ENCODE measurements at places on chromosomes 2 and 18.

GRCh38 chr2:127449414-127449813, 31.2 kb downstream of the PROC start:
- no peak for DNase-seq

- no peak for DNase-seq
Observed at GRCh38 chr2:191748528-191749180, 70.7 kb downstream of the NABP1 start.

- DNase-seq = no peak
Observed at GRCh38 chr2:74201596-74201995, 3.2 kb downstream of the MTHFD2 start.

DNA sequence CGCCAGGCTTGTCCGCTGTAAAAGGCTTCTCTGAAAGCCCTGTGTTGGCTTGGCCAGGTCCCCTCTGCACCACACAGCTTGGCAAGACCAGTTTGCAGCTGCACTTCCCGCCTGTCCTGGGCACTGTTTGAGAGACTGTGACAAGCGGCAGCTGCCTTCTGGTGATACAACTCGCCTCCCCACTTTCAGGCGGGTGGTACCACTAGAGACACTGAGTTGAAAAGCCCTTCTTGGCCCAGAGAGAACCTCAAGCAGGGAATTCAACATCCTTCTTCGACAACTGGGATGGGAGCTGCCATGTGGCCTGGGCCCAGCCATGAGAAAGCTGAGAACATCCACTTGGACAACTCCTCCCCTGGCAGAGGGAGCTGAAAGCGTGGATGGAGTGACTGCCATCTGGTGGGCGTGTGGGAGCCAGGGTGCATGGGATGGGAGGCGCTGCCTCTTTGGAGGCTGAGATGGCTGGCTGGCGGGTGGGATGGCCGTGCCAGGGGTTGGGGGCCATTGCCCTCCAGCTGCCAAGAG, 125.5 kb upstream of the REV1 start:
- DNase-seq = no peak

DNA sequence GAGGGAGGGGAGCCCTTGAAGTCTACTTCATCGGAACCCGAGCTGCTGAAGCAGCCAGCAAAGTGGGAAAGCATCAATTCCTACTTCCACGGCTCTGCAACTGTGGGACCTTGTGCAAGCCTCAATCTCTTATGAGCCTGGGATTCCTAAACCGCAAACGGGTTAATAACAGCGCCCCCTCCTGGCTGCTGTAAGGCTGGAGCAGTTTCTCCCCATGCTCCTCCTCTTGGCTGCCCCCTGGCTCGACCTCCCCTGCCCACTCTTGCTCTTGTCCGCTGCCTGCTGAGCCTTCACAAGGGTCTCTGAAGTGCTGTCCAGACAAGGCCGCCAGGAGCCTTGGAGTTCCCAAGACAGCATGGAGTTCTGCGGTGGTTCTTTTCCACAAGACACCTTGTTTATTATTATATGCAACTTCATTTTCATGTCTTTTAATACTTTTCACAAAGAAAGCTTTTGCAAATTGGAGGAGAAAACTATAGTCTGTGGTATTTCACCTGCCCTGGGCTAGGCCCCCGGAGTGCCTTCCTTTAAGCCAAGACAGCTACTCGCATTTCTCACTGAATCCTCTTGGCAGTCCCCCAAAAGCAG, 157.2 kb downstream of the DDX1 start:
- no peak for DNase-seq

DNA sequence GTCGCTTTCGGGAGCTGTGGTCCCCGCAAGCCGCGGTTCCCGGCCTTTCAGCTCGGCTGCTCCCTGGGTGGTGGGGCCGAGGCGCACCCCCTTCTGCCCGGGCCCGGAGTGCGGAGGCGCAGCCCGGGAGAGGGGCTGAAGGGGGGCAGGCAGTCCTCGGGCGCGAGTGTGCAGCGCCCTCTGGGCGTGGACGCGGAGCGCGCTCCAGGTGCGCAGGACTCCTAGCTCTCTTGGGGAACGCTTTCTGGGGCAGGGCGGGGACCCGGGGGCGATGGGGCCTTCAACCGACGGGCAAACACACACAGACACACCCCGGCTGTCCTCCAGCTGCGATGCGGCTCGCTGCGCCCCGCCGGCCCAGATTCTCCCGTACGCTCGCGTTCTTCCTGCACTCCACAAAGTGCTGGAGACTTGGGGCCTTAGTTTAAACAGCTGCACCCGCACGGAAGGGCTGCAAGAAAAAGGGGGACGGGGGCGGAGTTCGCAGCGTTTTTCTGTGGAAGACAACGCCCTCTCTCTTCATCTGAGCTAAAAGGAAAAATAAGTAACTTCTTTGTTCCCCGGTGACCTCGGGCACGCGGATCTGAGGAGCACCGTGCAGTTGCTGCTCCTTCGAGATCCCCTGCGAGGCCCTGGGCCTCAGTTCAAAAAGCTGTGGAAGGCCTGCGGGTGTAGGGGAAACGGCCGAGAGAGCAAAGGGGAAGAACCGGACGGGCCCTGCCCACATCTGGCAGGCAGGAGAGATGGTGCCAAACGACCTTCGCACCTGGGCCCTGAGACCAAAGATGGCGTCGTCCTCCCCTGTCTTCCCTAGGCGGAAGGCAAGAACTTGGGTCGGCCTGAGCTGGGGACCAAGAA, 593 bp upstream of the SDC1 start:
- peak; percentile 48 for DNase-seq

DNA sequence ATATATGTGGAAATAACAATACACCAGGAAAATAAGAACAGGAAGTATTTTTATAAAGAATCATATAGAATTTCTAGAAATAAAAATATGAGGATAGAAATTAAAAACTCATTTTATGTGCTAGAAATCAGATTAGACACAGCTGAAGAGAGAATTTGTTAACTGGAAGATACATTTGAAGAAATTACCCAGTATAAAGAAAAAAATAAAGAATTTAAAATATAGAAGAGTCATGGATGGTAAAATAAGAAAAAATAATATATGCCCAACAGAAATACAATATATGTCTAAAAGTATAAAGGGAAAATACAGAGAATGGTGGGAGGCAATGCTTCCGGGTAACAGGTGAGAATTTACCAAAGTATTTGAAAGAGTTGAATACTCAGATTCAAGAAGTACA, 539.9 kb downstream of the NR4A2 start:
- no peak for DNase-seq

GRCh38 chr18:31652877-31653276, 31.5 kb downstream of the B4GALT6 start:
- DNase-seq = no peak

DNA sequence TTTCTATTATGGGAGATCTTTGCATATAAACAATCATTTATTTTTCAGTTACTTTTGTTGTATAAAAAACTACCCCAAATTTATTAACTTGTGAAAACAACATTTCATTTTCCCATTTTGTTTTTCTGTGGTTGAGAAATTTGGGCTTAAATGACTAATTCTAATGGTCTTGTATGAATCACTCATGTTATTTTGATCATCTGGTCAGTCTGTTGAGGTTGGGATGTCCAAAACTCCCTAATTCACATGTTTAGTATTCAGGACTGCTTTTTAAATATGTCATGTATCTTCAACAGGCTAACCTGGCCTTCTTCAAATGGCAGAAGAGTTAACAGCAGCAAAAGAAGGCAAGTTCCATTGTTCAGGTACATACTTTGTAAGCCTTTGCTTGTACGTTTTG, 788.1 kb downstream of the TRIB2 start:
- DNase-seq = no peak

DNA sequence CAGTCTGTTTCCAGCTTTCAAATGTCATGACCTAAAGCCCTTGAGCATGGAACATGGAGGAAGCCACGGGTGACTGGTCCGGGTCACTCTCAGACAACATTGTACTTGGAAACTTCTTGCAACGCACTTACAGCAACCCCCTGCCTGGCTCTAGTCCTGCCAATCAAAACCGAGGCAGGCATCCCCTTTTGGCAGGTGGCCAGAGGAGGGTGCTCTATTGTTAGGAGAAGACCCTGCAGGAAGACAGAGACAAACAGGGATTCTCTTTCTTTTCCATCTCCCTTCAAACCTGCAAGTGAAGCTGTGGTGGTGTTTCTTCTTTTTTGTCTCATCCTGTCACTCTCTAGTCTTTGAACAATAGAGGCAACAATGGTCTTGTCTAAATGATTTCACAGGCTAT, 667.2 kb downstream of the ZEB2 start:
- DNase-seq = no peak

GRCh38 chr2:181289698-181290097, 167.5 kb upstream of the ITGA4 start:
- no peak for DNase-seq

DNA sequence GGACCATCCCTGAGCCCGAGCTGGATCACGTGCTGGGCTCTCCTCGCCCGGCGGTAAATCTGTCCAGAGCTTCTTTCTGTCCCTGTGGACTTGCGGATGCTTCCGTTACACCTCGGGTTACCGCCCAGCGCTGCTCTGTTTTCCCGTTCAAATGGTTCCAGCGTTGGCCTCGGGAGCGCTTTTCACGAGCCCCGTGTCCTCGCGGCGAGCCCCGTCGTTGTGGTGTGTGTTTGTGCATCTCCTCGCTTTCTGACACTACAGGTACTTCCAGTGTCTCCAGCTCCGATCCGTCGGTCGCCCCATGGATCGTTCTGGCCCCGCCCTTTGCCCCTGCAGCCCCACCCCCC, 77.4 kb downstream of the RTP5 start:
- no peak for DNase-seq

- no peak for DNase-seq
Observed at GRCh38 chr2:99918389-99918788, 224.0 kb downstream of the AFF3 start.

- DNase-seq = no peak
Observed at GRCh38 chr2:108940156-108940555, 48.9 kb downstream of the EDAR start.

GRCh38 chr18:45557779-45558178, 57.5 kb upstream of the SLC14A2 start:
- DNase-seq = no peak

DNA sequence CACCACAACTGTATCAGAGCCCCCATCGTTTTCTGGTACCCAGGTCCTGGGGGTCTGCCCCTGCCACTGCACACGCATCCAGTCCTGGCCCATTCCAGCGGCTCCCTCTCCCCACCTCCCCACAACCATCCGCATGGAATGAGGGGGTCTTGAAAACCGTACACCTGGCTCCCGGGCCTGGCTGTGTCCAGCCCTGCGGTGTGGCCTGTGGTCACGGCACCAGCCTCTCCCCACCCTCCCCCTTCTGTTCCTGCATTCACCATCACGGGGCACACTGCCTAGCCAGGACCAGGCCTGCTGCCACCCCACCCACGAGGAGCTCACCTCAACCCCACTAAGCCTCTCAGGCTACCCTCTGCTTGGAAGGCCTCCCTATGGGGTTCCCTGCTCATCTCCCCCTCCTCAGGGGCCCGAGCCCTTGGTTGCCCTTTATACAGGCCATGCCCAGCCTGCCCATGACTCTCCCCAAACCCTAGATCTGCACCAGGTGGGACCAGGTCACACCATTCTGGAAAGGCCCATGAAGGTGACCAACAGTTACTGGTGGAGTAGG, 11.4 kb downstream of the GPR35 start:
- no peak for DNase-seq

DNA sequence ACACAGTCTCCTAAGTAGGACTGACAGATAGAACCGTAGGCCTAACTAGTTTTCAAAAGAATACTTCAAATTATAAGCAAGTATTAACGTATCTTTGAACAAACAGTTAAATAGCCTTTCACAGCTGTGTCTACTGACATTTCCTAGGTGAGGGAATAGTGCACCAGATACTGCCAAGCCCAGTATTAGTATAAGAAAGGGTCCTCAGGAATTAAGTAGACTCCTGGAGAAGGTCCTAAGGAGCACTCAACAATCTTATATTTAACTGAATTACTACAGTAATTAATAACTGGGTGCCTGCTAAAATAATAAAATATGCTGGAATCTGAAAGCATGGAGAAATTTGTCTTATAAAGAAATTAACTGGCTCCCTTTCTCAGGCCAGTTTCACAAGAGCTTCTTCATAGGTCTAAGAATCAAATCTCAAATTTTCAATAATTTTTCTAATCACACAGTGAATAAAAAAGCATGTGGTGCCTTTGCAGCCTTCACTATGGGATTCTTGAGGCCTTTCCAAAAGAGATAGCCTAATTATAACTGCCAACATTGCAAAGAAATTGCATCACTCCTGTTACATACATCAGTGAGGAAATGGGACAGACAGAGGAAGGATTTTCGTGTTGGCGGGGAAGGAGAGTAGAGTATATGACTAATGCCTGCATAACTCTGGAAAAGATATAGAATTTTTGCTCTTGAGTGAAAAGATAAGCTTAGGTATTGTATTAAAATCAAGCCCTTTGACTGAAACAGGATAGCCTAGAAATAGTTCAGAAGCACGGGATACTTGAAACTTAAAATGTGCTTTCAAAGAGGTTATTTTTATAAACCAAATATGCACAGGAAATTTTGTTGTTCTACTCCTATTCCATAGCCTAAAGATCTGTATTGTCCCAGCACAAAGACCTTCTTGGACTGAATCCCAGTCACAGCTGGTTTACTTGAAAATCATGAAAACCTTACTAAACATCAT, 228.6 kb upstream of the STK17B start:
- DNase-seq = no peak

DNA sequence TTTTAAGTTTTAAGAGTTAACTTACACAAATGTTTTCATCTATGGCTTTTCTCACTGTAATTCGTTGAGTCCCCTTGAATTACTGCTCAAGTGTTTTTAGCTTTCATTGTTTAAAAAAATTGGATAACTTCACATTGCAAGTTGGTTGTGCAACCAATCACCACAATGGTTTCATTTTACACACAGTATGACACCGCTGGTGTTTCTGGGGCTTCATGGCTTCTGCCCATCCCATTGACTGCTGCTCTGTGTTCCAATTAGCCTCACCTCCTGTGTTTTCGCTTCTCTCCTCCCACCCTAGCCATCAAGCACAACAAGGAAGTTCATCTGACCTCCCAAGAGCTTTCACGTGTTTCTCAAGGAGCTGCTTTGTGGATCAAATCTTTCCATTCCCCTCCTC, 199.1 kb upstream of the CHAC2 start:
- no peak for DNase-seq

Measured in stimulated activated naive CD8-positive, alpha-beta T cell treated with anti-CD3 and anti-CD28 coated beads, Interleukin-15, amount 100 ng/mL, for 72 hours (primary cell).